ENCODE measurements at places on chromosomes 2 and 18.

GRCh38 chr2:36330473-36331395 lies 24.8 kb upstream of the CRIM1 start:
- DNase-seq = no peak

DNA sequence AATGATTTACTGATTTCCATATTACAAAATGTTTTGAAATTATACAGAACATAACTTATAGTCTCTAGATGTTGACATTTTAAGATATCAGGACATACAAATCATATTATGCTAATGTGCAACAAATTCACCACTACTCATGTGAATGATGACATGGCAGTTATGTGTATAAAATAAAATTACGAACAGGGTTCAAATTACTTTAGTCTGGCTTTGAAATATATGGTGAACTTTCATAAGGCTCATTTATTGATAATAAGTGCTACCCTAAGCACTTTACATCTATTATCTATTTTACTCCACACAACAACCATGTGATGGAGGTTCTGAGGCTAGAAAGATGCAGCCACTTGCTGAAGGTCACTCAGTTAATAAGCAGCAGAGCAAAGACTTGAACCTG lies 62.8 kb downstream of the PDE11A start:
- DNase-seq = no peak

DNA sequence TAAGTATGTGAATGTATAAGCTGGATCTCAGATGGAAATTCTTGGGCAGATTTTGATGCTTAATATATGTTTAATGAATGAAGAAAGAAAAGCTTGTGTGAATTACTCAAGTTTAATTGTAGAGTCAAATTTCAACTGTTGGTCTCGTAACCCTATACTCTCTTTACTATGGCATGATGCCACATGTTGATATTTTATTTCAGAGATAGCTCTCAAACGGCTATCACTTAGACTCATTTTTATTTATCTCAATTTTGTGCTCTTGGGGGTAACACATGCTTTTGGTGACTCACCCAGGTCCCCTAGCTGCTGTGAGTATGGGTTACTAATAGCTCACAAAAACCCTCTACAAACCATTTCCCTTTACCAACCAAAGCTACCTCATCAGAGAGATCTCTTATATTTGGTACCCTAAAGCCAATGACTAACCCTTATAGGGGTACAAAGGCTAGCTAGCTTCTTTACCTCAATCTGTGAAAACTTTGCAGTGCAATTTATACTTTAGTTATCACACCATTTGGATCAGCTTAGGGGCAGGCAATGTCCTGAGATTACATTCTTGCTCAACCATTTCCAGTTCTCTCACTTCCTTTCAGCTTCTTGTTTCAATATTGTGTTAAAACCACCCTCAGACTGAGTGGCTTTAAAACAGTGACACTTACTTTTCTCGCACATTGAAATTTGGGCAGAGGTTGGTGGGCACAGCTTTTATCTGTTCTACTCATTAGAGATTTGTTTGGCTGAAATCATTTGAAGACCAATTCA lies 240.3 kb downstream of the CDH7 start:
- DNase-seq = no peak

- DNase-seq = no peak
Observed at GRCh38 chr2:141186413-141187074, 944.3 kb downstream of the LRP1B start.

GRCh38 chr2:26645762-26646161 lies 4.6 kb upstream of the CIB4 start:
- DNase-seq = no peak

DNA sequence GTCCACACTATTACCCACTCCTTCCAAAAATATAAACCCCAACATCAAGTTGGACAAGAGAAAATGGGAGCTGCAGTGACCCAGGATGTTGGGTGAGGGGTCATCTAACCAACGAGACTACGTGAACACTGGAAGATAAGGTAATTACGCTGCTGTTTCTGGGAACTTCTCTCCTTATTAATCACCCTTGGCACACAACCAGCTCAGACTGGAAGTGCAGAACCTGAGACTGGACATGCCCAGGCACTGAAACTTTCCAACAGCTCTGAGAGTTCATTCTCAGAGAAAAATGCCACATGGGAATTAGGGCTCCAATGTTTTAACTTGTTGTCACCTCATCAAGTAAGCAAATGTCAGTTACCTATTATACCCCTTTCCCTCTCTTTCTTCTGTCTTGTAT lies 135.3 kb downstream of the CCDC148 start:
- DNase-seq = no peak

GRCh38 chr18:61993831-61994230 lies 101.0 kb upstream of the RNF152 start:
- no peak for DNase-seq

DNA sequence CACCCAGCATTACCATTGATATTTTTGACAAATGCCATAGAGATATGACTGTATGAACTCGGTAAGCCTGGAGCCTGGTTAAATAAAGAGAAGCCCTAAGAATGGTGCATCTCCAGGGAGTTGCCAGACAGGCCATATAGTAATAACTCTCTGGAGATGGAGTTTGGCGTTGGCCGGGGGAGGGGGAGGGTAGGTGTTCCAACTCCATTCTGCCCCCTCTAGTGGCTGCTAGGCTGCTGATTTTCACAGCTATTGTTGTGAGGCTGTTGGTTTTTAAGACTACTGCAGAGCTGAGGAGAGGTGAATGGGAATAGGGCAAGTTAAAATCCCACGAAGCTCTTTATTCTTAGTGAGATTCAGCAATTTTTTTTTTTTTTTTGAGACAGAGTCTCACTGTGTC lies 99.9 kb downstream of the GALNT14 start:
- no peak for DNase-seq

GRCh38 chr2:194105358-194105757 lies 1551.7 kb upstream of the SLC39A10 start:
- DNase-seq = no peak

DNA sequence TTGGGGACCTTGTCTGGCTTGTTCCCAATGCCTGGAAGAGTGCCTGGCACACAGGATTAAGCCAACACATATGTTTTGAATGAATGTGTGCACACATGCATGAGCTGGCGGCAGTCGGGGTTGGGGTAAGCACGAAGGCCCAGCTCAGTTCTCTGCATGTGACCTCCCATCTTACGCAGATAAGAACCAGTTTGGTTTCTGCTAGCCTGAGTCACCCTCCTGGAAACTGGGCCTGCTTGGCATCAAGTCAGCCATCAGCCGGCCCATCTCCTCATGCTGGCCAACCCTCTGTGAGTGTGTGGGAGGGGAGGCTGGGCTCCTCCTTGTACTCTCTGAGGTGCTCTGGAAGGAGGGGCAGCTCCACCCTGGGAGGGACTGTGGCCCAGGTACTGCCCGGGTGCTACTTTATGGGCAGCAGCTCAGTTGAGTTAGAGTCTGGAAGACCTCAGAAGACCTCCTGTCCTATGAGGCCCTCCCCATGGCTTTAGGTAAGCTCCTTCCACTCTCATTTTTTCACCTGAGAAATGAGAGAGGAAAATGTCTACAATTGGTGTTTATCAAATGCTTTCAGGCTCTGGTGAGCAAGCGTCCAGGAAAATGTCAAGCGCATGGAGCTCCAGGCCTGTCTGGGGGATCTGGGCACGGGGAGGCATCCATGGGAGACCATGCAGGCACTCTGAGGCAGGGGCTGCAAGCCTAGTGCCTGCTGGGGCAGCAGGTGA lies 9.7 kb upstream of the IL1RN start:
- no peak for DNase-seq

DNA sequence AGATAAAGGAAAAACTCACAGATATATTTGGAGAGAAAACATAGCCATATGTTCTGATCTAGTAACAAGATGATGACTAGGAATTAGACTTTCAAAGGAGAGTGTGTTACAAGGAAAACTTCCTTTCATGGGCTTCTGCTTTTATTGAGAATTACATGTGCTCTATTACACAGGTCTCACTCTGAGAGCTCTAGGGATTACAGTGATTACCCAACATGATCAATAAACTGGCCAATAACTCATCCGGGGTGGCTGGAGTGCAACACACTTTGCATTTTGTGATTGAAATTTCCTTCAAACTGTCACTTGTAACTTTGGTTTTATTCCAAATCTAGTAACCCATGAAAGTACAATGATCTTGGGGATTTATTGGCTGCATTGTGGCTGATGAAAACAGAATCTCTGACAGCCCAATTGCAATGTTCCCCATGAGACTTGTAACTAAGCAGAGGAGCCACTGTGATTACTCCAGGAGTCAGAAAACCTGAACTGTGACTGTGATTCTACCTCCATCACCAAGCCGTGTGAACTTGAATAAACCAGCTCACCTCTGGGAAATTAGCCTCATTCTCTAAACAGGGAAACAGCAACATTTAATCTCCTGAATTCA lies 40.2 kb upstream of the LRRC30 start:
- DNase-seq = no peak

DNA sequence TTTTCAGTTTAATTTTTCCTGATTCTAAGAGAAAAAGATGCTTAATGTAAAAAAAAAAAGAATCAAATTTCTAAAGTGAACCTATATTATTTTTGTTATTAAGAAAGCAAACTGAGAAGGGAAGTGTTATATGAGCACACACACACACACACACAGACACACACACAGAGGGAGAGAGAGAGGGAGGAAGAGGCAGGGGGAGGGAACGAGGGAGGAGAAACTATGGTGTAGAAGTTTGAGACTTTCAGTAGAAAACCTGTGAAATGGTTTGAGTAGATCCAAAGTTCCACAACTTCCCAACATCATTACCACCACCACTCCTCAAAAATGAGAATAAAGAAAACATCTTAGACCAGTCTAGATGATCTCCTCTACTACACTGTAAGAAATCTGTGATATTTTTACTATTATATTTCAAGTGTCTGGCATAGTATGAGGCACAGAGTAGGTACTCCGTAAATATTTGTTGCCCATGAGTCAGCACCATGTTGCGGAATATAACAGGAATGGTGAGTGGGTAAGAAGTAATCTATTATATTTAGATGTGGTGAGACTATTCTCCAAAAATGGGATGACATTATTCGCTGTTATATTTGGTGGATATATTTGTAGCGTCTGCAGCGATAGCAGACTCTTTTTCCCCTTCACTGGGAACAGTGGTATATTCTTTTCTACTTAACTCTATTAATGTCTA lies 149.4 kb upstream of the DNMT3A start:
- DNase-seq = no peak

DNA sequence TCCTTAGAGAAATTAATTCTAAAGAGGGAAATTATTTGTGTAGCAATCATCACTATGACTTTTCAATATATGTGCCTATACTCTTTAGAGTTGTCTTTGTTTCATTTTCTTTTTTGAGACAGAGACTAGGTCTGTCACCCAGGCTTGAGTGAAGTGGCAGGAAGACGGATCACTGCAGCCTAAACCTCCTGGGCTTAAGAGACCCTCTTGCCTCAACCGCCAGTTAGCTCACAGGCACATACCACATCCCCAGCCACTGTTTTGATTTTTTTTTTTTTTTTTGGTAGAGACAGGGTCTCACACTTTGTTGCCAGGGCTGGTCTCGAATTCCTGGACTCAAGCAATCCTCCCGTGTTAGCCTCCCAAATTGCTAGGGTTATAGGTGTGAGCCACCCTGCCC lies 12.4 kb downstream of the YWHAQ start:
- no peak for DNase-seq

DNA sequence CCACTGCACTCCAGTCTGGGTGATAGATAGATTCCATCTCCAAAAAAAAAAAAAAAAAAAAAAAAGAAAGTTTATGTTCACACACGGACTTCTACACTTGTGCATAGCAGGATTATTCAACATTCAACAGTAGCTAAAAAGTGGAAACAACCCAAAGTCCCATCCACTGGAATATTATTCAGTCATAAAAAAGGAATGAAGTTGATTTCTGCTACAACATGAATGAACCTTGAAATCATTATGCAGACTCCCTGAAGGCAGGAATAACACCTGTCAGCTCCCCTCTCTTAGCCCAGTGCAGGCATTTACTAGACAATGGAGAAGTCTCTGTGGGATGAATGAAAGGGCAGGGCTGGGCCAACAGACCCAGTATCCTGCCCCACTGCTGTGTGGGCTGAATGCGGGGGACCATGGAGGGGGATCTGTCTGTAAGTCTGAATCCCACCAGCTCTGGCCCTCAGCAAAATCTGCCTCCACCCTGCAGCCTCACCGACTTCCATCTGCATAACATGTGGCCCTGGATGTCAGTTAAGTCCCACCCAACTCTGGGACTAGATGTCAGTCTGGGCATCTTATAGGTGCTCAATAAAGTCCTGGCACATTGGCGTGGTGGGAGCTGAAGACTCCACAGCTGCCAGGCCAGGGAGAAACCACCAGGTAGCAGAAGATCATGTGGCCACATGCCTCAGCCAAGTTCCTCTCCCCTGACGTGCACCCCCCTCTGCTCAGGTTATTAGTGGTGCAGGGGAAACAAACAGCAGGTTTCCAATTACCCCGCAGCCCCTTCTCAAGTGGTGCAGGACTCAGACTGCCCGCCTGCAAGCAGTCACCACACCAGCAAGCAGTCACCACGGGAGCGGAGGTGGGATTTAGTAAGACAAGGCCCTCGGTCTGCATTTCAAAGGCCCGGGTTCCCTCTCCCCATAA lies 8.9 kb downstream of the ZFP36L2 start:
- DNase-seq = no peak

- no peak for DNase-seq
Observed at GRCh38 chr18:3104190-3105054, 91.5 kb upstream of the LPIN2 start.

DNA sequence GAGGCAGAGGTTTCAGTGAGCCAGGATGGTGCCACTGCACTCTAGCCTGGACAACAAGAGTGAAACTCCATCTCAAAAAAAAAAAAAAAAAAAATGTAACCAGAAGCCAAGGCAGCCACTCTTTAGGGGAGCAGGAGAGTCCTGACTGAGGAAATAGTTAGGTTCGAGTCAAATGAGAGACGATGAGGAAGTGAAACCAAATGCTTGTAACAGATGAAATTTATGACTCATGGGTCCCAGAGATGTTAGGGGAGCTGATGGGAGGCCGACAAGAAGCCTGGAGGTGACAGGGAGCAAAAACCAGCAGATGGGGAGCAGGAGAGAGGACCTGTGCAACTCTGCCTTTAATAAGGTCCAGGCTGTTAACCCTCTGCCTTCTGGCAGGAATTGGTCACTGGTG lies 756.1 kb upstream of the DDX18 start:
- no peak for DNase-seq

- DNase-seq = no peak
Observed at GRCh38 chr2:120826716-120827410, 91.2 kb downstream of the GLI2 start.

DNA sequence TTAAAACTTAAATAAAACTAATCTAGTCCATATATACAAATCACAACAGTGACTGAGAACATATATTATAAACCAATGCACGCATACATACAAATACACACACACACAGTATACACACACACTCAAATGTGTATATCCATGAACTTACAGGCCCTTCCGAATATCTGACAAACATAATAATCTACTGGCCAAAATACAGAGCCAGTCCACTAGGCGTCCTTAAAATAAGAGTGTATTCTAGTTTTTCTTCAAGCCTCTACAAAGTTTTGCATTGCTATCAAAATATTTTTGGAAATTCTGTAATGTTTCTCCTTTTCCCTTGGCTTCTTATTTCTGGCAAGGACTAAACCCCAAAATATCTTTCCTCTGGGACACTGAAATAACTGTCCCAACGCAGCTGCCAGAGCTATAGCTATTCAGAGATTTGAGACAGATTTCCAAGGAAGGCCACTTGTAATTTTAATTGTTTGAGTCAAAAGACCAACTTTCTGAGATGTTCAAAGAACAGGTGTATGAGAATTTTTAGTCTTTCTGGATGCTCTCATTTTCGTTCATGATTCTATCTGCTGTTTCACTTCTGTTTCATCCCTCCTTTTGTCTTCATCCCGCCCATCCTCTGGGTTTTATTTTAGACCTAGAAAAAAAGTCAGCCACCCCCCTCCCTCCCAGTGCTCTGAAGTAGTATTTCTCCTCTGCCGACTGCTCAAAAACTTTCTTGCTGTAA lies 24.1 kb upstream of the SP3 start:
- DNase-seq = no peak

- DNase-seq = no peak
Observed at GRCh38 chr2:126643431-126643830, 12.5 kb upstream of the GYPC start.

Data from activated CD4-positive, alpha-beta T cell treated with anti-CD3 and anti-CD28 coated beads, Interleukin-2, amount 50 U/mL, for 4 hours (primary cell).